Activated T-helper 9 cell treated with anti-CD3 and anti-CD28 coated beads, Interleukin-2, amount 50 U/mL, for 16 hours (primary cell): ENCODE measurements at places on chromosomes 6 and 20.

DNA sequence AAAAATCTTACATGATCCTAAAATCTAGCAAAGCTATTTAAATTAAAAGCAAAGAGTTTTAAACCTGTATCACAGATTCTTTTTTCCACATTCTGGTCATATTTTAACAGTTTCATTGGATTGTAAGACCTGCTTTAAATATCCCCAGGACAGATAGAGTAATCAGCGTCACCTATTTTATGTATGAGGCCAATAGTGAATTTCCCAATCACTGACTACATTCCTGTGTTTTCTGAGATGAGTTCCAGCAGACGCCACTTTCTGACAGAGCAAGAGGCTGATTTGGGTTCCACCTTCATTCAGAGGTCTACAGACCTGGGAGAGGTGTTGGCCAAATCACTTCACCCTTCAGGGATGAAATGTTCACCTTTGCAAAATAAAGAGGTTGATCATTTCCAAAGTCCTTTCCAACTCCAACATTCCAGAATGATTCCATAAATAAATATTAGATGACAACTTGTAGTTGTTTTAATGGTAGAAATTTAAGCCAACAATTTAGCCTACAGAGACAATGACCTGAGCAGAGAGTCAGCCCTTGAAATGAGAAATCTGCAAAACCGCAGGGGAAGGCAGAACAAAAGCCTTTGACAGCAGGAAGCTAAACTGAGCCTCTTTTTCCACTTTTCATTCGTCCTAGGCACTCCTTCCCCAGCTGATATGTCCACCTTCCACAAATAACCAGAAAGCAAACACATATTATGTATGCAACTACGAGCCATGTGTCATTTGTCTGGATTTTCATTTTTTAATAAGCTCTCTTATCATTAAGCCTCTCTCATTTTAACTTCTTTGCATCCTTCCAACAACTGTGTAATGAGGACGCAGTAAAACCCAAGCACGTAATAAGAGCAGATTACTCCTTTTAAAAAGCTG is 105.2 kb downstream of the TFAP2A start:
- no peak for DNase-seq

- no peak for DNase-seq
Observed at GRCh38 chr20:53737396-53738038, 143.9 kb upstream of the ZNF217 start.

- no peak for DNase-seq
Observed at GRCh38 chr6:39075010-39075686, 26.6 kb downstream of the GLP1R start.

DNA sequence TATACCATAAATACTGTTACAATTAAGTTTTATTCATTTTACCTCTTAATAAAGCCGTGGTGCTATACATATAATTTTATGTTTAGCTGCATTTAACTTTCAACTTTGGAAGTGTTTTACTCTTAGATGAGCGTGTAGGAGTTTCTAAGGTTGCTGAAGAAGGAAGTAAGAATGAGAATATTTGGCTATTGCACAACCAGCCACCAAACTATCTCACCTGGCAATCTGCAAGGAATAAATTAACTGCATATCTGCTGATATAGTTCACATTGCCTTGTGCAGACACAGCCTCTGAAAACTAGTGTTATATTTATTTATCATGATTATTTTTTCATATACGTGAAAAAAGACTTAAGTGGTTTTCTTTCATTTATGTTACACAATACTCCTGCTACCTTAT is 230.4 kb downstream of the PLCB1 start:
- no peak for DNase-seq

- peak; percentile 72 for DNase-seq
Observed at GRCh38 chr6:31572041-31572911, at the start of gene LTA. TSS of gene LTA (plus strand) at chr6:31572289. CDS start at chr6:31572743, 454 bp downstream.

DNA sequence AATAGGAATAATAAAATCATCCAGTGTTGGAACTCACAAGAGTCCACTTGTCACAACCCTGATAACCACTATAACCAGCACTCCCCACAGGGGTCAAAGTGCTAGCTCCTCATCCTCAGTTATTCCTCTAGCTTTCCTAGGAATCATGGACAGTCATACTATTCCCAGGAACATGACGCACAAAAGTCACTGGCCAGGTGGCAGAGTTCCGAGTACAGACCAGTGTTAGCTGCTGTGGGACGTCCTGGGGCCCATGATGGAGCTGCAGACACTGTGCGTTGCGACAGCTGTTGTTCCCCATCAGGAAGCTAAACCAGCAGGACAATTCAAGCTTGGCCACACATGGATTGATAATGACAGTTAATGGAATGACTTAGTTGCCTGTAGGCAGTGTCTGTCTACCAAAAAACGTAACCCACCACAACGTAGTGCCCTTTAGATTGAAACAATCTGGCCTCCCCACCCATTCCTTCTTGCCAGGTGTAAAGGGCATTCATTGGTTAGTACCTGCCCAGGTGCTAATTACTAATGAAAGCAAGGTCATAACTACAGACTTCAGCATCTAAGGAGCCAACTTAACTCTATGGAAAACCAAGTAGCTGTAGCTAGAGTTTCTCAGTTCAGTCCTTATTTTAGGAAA is 17.4 kb downstream of the EZR start:
- no peak for DNase-seq

- DNase-seq = no peak
Observed at GRCh38 chr6:145887969-145888368, 73.4 kb upstream of the FBXO30 start.

DNA sequence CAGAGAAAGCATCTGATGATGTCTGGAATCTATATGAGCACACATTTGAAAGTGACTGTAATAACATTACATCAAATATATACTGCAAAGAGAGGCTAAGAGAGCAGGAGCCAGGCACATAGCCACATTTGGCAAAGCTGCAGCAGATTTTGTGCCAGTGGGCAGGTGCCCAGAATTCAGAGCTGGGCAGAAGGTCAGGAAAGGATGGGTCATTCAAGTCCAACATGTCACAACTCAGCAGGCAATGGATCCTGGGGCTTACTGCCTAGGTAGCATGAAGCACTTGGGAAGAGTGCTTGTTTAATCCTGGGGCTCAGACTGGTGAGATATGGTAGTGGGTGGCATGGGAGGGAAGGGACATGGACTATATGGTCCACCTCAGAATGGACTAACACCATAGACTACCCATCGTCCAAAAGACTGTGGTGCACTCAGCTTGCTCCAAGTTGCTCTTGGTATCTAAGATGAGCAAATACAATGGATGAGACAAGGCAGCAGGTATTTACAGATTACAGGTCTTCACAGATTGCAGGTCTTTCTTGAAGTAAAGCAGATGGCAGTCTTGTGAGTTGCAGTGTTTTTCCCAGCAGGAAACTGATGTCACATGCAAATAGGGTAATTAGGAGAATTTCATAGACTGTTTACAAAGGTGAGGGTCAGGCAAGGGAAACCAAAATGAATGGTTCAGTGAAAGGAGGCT is 31.2 kb upstream of the SHLD1 start:
- DNase-seq = no peak

DNA sequence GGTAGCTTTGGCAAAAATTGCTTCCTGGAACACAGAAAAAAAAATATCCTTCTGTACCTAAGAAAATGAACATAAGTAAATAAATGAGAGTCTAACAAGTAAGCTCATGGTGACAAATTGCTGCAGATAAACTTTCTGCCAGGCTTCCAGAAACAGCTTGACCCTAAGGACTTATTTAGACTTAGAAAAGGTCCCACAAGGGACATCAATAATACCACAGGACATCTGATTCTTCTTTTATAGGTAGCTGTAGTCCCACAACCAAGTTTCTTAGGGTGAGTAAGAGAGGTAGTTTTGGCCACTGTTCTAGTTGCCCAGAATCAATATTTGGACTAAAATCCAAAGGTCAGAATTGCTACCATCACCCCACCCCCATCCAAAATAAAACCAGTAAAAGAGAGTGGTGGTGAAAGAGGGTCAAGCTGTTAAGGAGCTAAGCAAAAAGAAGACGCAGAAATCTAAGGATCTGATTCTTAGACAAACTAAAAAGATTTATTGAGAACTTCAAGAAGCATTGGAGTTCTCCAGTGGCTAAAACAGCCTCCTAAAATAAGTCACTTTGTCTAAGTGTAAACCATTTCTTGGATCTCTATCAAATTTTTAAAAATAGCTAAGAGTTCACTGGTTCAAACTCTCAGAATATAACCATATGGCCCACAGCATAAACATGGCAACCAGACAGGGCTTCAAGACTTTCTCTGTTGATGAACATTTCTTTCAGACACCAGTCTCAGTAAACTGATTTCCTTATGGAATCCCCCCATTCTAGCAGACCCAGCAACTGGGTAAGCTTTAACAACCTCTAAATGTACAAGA is 180.6 kb downstream of the PTPRK start:
- no peak for DNase-seq

DNA sequence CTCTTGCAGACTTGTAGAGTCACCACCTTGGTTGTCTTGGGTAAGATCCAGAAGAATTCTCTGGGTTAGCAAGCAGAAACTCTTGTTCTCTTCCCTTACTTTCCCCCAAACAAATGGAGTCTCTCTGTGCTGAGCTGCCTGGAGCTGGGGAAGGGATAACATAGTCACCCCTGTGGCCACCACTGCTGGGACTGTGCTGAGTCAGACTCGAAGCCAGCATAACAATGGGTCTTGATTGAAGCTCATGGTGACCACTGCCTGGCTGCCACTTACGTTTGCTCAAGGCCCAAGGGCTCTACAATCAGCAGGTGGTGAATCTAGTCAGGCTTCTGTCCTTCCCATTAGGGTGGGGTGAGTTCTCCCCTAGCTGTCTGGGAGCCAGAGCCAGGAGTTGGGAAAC is 15.4 kb upstream of the ERVFRD-1 start:
- DNase-seq = no peak

- DNase-seq = peak; percentile 94
Observed at GRCh38 chr6:158868890-158869825, 50.0 kb upstream of the EZR start.

GRCh38 chr6:39930540-39930939 is 3.7 kb downstream of the MOCS1 start:
- no peak for DNase-seq

- DNase-seq = no peak
Observed at GRCh38 chr6:155219858-155220301, 43.9 kb upstream of the CLDN20 start.

DNA sequence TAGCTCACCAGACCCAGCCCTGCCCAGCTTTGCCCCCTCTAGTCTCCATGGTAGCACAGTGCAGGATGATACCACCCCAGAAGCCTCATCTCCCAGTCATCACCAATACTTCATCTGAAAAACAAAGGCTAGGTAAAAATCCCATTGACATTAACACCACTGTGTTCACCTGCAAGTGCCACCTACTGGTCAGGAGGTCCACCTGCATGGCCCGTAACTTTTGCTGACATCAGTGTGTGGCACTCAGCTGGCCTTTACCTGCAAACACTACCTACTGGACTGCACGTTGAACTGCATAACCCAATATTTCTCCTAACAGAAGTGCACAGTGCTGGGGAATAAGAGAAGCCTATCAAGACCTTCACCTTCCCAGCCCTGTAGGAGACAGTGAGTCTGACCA is 234.7 kb upstream of the ADGRB3 start:
- no peak for DNase-seq

- DNase-seq = no peak
Observed at GRCh38 chr6:34638834-34639736, 57.5 kb downstream of the ILRUN start.

GRCh38 chr20:37903317-37904007 is 535 bp downstream of the VSTM2L start:
- no peak for DNase-seq

DNA sequence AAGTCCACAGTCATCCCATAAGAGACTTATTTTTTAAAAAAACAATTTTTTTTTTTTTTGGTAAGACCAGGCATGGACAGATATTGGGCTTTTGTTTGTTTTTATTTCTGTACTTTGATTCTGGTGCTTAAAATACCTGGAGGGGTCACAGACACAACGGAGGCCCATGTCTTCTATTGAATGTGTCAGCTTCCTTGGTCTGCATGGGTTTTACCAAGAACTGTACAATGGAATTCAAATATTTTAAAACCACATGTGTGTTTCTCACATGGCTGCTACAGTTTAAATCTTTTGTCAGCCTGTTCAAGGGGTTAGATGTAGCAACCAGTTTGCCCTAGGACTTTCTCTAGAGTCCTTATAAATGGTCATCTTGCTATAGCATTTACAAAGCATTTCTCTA is 139.8 kb downstream of the SOX4 start:
- DNase-seq = no peak

DNA sequence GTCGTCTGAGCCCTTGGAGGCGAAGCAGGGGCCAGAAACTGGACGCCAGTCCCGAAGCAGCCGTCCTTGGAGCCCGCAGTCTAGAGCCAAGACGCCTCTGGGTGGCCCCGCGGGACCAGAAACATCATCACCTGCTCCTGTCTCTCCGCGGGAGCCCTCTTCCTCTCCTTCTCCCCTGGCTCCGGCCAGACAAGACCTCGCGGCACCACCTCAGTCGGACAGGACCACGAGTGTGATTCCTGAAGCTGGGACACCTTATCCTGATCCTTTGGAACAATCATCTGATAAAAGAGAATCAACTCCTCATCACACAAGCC is 416 bp downstream of the RSPH4A start:
- peak; percentile 2 for DNase-seq

DNA sequence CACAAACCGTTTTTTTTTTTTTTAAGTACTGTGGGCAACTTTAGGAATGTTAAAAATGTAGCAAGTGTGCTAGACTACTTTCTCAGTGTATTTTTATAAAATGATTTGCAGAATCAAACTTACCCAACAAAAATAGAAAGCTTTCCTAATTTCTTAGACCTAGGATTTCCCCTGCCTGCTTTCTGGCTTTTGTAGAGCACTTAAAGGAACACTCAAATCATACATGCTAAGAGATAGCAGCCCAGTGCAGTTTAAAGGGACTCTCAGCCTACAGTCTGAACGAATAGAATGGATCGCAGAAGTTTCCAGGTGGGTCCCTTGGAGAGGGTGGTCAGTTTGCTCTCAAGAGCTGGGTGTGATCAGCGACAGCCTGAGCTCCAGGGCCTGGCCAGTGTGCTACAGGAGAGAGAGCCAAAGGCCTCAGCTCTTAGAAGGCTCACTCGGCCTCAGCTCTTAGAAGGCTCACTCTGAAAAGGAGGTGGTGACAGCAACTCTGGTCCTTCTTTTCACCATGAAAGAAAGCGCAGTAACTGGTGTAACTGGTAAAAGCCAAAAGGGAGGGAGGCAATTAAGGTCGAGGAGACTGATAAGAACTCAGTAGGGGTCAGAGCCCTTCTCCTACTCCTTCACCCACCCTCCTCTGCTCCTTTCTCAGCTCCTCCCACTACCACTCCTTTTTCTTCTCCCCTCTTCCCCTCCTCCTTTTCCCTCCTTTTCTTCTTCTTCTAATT is 142.4 kb downstream of the ZFP64 start:
- DNase-seq = no peak

DNA sequence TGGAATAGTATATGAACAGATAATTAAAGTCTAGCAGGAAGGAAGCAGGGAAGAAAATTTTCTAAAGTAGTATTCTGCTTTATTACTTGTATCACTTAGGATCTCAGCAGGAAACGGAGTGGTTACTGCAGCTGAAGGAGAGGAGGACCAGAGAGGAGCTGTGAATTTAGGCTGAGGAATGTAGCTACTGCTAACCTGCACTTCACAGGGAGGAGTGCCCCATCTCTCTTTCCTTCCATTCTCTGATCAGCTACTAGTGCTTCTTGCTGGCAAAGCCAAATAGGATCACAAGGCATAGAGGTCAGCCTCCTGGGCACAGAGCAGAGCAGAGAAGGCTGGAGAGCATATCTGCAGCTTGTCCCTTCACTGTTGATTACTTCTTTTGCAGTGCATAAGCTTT is 205.3 kb upstream of the ASCC3 start:
- no peak for DNase-seq
